Renal cortical epithelial cell (primary cell): ENCODE measurements at places on chromosomes 13 and 19. TPM values are rescaled to one million over a fixed set of nuclear protein-coding genes. Genes with fewer than 3 reads are reported as not detected.

DNA sequence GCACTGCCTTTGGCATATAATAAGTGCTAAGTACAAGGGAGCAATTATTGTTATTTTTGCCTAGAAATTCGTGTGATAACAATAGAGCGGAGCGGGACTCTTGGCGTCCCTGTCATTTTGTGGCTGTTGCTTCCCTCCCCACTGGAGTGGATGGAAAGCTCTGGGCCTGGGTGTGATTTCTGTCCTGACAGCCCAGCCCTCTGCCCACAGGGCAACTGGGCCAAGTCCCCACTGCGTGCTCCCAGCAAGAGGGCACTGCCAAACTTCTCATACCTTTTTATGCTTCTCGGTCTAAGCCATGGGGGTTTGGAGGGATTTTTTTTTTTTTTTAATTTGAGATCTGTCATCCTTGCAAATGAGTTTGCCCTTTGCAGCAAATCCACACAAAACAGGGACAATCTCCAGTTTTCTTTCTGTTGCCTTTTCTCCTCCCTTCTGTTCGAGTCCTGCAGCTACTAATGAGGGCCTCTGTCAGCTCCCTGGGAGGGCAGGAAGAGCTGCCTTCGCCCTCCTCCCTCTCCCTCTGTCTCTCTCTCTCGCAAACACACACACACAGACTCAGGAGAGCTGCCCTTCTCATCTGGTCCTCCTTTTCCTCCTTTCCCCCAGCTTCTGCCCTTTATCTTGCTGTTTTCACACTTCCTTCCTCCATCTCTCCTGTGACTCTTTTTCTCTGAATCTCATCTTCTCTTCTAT, 103.9 kb downstream of the DNAJC15 start:
- no peak for DNase-seq

The SBK3 gene
- total RNA-seq, result not detected in 2 replicates

- DNase-seq, result no peak
Measured at GRCh38 chr13:108855737-108856387, 226.5 kb downstream of the MYO16 start.

The INTS6 gene
- total RNA-seq, result 41.7 and 59.2 TPM in 2 replicates

GRCh38 chr19:35355791-35356460, 2.3 kb upstream of the FFAR3 start:
- no peak for DNase-seq

DNA sequence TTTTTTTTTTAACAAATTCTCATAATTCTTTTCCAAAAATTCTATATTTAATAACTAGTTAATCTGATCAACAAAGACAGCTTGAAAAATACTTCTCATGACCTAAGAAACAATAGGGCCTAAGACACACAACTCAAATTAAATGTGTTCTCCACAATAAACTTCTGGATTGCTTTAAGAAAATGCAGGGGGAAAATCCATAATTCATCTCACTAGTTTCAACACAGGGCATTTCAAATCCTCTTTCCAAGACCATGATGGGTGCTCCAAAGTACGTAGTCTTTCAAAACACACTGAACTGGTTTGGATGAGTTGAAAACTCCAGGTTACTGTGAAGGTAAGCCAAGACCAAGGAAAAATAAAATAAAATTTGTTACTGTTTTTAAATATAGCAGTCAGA, 62.6 kb downstream of the DCLK1 start:
- no peak for DNase-seq

GRCh38 chr13:44221657-44222056, 152.0 kb upstream of the SERP2 start:
- no peak for DNase-seq

The GZMM gene
- total RNA-seq, result not detected in 2 replicates

The PLIN5 gene
- total RNA-seq, result 0.17 and 0.40 TPM in 2 replicates

GRCh38 chr13:41763782-41764181, 197.1 kb downstream of the VWA8 start:
- peak; percentile 4 for DNase-seq

The KRTDAP gene
- not detected in 2 replicates for total RNA-seq

The ZNF579 gene
- total RNA-seq, result 3.1 and 12.4 TPM in 2 replicates

GRCh38 chr13:73061473-73061872, 2.7 kb downstream of the KLF5 start:
- DNase-seq, result peak; percentile 47

- peak; percentile 98 for DNase-seq
Measured at GRCh38 chr19:41225238-41226052, 6.4 kb downstream of the AXL start.

The NOVA2 gene
- total RNA-seq, result under 0.01 TPM in 1 of 2 replicates, not detected in the other

DNA sequence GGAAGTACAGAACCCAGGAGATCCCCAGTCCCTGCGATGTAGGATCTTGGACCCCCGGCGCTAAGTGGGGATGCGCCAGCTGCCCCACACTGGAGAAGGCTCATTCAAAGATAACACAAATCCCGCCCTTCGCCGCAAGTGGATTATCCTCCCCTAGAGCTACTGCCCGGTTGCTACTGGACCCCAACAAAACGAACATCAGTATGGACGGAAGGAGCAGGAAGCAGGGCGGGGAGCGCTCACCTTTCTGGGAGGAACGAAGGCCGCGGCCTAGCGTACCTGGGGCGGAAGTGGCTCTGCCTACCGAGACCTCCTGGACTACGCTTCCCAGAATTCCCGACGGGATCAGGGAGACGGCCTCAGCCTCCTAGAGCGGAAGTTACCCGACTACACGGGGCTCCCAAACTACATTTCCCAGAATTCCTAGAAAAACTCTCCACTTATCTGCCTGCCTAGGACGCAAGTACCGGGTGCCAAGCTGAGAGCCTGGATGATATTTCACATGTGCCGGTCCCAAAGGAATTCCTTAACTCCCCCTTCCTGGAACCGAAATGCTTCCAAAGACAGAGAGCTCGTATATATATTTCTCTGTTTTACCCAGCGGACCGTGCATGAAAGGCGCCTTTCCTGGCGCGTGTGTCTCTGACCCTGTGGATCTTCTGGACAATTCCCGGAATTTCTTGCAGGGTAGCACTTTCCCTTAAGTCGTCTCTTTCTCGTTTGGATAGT, at the start of gene ZNF112:
Gene ZNF112, minus strand, starts transcription at position 298 of the 729 bp plus-strand sequence. CDS start 16,141 bp downstream, outside the sequence.
- peak; percentile 91 for DNase-seq

GRCh38 chr13:33639158-33639557, 178.8 kb upstream of the RFC3 start:
- peak; percentile 42 for DNase-seq

The CD209 gene
- total RNA-seq, result 0.15 TPM in 1 of 2 replicates, not detected in the other

The PABPC3 gene
- total RNA-seq, result 0.17 and 0.35 TPM in 2 replicates

The TMIGD2 gene
- not detected in 2 replicates for total RNA-seq

DNA sequence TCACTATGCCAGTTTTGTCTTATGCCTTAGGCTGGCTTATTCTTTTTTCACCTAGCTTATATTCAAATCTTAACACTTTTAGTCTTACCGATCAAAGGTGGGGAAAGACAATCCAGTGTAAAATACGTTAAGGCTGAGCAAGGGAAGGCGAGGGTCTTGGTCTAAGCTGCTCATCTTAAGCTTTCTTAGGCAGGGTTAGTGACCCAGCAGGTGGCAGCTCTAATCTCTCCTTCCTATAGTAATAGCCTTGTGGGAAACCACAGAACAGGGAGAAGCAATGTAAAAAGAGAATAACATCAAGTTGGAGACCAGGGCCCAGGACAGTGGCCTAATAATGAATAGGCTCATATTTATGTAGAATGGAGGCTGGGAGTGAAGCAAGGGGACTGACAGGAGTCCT, 45.9 kb downstream of the COG3 start:
- no peak for DNase-seq

The RGL3 gene
- total RNA-seq, result 1.9 and 11.2 TPM in 2 replicates

The THOP1 gene
- 73.8 and 80.8 TPM in 2 replicates for total RNA-seq

DNA sequence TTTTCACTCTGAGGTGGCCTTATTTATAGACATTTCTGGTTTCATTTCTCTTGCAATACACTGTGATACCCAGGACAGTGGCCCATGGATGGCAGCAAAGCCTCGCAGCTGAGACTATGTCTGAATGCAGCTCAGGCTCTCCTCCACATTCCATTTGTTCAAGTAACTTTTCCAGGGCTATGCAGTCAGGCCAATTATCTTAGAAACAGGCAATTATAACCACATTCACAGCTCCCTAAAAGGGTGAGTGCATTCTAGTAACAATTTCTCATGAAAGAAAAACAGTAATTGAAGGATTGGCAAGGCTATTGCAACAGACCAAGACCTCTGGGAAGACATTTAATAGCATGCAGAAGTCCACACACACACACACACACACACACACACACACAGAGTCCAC, 264.0 kb downstream of the TBC1D4 start:
- DNase-seq, result peak; percentile 90

- no peak for DNase-seq
Measured at GRCh38 chr19:3370214-3370720, 3.9 kb downstream of the NFIC start.
